ENCODE measurements at places on chromosomes 7 and 10.

DNA sequence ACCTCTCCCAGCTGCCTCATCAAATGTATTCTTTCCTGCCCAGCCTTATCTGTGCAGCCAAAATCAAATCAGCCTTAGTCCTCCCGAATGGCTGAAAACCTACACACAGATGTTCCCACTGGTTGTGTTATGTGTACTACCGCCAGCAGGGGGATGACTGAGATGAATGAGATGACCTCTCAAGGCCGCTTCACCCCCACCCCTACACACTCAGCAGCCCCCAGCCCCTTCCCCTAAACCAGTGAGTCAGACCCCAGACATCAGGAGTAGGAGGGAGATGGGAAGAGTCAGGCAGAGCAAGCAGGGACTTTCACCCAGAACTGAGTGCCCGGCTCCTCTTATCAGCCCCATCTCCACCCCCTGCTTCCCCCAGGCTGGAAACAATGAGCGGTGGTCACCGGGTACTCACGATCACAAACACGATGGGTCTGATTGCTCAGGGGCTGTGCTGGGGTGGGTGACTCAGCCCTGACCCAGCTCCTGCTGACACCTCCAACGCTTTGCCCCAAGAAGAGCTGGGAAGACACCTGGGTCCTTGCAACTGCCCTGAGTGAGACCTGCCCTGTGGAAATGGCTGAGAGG lies 6.5 kb upstream of the C10orf105 start:
- peak; percentile 81 for DNase-seq

DNA sequence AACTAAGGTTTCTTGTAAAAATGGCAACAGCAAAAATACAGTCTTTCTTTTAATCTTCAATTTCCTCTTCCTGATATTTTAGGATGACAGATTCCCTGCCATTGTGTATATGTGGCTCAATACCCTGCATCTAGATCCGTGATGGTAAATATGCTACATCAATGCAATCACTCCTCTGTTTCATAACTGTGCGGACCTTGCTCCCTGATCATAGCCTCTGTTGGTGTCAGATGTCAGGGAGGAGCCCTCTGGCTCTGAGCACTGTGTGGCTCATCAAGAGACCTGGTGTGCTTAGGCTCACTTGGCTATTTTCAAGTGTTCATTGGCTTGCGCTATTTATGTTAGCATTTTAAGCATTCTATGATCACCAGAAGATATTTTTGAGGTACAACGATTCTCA lies 33.0 kb upstream of the AGR3 start:
- no peak for DNase-seq

DNA sequence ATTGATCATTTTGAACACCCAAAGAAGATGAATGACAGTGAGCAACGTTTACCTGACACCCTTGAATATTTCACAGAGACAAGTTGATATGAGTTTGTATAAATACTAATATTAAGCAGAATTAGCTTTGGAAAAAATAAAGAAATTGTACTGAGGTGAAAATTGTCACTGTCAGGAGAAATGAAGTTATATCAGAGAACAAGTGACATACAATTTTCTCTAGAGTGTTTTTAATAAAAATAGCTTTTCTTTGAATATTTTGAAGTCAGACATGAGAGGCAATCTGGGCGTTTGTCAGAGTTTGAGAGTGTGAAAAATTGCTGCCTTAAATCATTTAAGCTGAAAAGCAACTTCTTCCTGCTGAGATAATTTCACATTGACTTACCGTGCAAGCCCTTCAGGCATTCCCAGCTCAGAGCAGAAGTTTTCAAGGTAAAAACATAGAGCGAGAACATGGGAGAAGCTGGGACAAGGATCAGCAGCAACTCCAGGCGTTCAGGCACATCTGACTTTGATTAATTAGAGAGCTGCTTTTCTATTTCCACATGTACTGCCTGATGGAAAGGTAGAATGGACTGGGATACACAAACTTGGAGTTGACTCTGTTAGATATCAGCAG lies 535.9 kb downstream of the TFEC start:
- DNase-seq = no peak

DNA sequence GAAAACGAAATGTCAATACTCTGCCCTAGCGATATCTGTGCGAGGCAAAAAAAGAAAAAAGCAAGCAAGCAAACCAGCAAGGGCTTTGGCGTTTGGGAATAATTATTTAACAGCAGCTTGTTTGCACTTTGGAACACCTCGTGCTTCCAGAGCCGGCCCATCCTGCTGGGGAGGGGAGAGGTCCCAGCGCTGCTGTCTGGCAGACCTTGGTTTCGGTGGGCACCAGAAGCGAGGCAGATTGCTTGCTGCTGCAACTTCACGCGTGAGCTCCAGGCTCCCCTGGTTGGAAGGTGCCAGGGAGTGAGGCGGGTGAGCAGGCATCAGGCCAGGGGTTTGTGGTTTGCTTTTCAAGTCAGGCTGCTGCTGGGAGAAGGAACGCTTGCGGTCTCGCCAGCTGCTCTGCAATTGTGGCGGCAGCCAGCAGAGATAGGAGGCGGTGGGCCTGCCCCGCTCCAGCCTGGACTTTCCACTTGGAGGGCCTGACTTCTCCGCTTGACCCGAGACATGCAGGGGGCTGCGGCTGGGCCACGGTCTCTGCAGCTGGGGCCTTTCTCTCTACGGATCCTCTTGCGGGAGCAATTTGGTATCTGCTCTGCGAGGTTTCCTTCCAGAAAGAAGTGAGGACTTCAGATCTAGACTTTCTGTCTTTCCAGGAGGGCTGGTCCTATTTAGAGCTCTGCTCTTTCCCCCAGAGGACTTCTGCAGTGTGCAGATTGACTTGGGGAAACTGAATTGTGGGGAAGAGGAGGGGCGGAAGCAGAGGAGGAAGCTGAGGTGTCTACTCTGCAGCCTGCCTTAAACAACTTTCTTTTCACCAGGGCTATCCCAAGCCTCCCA lies 131.4 kb downstream of the PRPF18 start:
- peak; percentile 6 for DNase-seq

DNA sequence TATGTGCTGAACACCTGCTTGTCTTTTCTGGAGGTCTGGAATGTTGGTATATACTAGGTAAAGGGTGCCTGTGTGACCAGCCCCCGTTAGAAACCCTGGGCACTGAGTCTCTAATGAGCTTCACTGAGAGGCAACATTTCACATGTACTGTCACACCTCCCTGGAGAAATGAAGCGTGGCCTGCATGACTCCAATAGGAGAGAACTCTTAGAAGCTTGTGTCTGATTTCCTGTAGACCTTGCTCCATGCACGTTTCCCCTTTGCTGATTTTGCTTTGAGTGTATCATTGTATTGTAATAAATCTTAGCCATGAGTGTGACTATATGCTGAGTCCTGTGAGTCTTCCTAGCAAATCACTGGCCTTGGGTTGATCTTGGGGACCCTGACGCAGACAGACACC lies 82.8 kb downstream of the PPP1R3C start:
- no peak for DNase-seq

- DNase-seq = no peak
These were observed 717.3 kb downstream of the XPNPEP1 start for GRCh38 chr10:109205929-109206585.

DNA sequence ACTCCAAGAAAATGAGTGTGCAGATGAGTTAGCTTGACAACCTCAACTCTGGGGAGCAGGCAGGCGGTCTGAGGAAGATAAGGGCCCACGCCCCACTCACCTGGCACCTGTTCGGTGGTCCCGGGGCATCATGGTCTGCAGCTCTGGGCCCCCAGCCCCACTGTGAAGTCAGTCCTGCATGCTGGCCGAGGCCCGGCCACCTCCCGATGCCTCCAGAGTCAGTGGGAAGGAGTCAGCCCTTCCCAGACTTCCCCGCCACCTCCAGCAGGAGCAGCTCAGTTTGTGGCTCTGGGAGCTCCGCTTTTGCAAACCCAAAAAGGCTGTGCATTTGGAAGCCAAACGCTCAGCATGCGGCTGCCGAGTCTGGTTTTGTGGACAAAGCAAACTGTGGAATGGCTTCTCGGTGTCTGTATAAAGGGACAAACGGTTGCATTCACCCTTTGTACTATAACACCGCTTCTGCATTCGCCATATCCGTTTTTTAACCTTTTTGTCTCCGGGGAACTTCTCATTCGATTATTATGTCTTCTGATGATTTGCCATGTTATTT lies 167.3 kb downstream of the CCDC3 start:
- no peak for DNase-seq

GRCh38 chr7:115113776-115114175 lies 191.9 kb downstream of the MDFIC start:
- DNase-seq = no peak

GRCh38 chr7:7185371-7185989 lies 3.1 kb downstream of the C1GALT1 start:
- no peak for DNase-seq

DNA sequence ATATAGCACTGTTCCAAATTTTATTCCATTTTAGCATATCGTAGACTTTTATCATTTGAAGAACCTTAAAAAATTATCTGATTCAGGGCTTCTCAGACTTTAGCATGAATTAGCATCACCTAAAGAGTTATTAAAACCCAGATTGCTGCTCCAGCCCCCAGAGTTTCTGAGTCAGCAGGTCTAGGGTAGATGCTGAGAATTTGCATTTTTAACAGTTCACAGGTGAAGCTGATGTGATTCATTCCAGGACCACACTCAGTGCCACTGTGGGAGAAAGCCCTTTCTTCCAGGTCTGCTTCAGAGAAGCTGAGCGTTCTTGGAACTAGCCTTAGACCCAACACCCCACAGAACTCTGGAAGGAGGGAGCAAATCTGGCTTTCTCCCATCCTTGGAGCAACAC lies 174.1 kb upstream of the YAE1 start:
- no peak for DNase-seq

GRCh38 chr10:49347827-49348226 lies 48.1 kb downstream of the DRGX start:
- no peak for DNase-seq

- no peak for DNase-seq
These were observed 82.1 kb downstream of the CPEB3 start for GRCh38 chr10:92208736-92209135.

- no peak for DNase-seq
These were observed 5.7 kb downstream of the GLRX3 start for GRCh38 chr10:130141878-130142277.

GRCh38 chr7:157615101-157615817 lies 278.5 kb downstream of the DNAJB6 start:
- DNase-seq = no peak

DNA sequence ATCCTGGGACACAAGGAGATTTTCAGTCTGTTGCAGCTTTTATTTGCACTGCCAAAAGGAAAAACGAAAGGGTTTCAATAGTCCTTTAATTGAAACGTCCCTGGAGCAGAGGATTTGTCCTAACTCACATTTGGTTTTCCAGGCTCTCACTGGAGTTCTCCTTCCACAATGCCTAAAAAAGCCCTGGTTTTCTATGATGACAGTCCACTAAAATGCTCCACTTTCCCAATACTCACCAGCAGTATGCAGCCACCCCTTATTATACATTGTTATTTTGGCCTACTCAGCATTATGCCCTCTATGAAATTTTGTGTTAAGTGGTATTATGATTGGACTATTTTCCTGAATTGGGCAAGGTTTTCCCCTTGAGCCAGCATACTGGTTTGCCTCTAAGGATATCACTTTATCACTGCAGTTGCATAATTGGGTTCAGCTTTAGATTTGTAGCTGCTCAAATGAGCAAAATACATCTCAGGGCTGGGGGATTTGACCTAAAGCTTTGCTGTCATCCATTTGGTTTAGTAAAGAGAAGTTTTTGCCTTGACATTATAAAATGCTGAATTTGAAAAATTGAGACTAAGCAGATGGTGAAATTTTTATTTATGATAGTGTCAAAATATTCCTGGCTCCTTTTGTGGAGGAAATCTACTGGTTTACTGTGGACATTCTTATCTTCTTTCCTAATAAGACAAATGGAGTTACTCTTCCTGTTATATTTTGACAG lies 239.2 kb downstream of the RNLS start:
- DNase-seq = no peak

GRCh38 chr10:77836299-77836820 lies 90.2 kb downstream of the DLG5 start:
- peak; percentile 37 for DNase-seq

DNA sequence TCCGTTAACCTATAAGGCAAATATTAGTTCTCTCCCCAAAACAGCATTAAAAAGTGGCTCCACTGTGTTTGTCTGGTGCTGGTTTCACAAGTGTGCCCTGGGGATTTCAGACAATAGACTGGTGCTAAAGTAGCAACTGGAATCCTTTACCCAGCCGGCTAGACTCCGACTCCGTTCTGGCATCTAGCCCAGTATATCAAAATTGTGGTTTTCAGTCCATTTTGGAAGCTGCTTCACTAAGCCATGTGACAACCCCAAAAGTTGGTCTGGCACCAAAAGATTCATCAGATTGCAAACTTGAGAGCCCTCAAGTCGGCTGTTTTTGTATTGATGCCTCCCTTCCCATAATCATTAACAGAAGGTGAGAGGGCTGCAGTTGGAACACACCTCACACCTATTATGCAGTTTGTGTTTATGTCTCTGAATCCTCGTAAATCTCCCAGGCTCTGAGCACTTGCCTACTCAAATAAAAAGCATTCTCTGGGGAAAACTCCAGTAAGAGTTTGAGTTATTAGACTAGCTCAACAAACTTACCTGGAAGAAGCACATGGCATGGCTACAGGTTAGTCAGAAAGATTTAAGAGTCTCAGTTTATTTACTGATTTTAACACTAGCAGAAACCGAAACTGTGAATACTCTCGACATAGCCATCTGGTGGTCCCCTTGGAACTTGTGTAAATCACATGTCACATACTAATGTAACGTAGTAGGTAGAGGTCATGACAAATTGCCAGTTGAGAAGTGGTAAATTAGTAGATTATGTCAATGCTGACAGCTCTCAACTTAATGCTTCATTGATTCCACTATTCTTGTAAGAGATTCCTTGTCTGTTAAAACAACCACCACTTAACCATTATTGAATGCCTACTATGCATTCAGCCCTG lies 14.8 kb upstream of the WNT16 start:
- DNase-seq = no peak

DNA sequence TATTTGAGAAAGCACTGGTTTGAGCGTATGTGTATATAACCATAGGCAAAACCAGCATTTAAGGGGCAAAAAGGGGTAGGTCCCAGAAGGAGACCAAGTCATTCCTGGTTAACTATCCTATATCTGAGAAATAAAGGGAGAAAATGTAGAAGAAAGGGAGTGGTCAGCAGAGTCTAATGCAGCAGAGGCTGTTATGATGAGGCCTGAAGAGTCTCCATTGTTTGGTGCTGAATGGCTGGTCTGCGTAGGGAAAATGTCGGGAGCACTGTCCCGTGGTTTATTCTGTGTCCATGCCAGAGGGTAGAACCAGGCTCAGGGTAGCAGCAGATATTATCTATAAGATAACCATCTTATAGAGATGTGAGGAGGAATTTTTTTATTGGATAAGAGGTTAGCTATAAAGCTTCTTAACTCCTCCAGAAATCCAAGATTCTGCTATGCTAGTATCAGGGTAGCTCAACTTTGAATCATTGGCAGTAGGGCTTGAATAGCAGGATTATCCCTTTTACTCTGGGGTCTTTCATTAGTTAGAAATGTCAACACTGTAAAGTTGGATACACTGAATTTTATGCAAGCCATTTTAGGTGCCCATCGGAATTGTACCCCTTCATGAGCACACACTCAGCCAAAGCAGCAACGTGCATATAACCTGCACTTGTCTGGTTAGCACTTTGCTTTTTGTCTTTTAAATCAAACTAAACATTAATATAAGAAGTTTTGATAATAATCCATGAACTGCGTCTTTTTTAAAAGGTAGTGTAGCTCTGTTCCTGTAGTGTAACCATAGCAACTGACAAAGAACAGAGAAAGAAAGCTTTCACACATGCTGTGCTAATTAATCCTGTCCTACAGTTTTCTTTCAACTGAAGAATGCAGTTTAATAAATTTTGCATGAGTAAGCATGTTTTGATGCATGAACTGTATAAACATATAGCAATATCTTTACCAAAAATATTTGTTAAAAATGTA lies 312.0 kb upstream of the FZD1 start:
- DNase-seq = no peak
